ENCODE measurements at places on chromosomes 12 and 14.

DNA sequence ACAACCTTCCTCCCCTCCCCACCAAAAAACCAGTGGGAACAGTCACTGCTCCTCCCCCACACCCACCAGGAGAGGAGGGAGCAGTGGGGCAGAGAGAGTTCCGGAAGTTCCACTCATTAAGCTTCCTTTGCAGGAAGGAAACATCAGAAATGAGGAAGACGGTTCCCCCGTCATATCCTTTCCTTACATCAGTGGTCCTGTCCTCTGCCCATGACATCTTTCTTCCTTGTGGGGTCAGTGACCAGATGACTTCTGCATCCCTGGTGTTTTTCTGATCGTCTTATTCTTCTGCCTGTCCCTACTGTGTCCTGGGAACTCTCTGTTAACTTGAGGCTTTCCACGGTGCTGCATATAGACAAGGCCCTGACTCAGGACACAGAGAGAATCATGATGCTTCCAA lies 40.8 kb upstream of the SPTLC2 start:
- no peak for DNase-seq

DNA sequence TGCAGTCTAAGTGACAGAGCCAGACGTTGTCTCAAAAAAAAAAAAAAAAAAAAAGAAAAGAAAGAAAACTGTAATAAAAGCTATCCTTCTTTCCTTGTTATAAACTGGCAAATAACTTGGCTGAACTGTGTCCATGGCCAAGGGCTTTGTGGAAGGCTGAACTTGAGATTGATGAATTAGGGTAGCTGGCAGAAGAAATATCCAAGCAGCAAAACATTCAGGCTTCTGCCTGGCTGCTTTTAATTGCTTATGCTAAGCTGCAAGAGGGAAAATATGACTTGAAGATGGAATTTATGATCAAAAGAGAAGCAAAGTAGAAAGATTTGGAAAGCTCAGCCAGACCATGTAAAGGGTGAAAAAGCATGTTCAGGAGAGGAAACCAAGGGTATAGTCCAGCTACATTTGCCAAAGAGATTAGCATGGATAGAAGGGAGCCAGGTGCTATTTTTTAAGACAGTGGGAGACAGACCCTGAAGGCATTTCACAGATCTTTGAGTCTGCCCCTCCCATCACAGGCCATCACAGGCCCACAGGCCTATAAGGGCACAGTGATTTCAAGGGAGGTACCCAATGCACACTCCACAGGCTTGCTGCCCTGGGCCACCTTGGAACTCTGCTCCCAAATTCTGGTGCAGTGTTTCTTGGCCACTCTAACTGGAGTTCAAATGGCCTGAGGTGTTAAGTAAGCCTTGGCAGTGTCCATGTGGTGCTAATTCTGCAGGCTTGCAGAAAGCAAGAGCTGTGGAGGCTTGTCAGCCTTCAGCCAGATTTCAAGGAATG lies 226.0 kb downstream of the AEBP2 start:
- no peak for DNase-seq

GRCh38 chr12:46915082-46915481 lies 89.3 kb upstream of the SLC38A4 start:
- no peak for DNase-seq

DNA sequence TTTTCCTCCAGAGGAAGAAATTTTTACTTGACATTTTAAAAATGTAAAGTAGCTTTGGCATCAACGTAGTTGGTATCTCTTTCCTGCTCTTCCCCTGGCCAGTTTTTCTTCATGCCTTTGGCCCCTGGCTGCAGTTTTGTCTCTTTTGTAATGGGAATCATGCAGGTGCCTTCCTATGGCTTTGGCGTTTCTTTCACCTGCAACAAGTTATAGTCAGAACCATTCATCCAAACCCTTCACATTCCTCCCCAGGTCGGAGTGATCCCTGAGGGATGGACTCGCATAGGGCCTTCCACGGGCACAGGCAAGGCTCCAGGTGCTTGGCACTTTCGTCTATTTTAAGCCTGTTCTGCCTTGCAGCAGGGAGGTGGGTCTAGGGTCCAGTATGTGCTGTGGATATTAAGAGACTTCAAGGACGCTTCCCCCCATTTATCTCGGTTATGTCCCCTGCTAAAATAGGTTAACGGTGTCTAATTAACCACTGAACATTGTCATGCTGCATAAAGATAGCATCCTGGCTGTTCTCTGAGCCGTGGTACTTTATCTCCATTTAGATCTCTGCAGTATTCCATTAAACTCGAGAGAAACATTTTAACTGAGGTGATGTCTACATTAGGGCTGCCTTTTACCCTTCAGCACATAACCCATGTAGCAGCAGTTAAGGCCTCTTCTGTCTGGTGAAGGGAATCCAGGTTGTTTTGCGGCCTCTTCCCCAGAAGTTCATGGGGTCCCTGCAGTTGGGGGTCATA lies 66.3 kb downstream of the IFT43 start:
- no peak for DNase-seq

DNA sequence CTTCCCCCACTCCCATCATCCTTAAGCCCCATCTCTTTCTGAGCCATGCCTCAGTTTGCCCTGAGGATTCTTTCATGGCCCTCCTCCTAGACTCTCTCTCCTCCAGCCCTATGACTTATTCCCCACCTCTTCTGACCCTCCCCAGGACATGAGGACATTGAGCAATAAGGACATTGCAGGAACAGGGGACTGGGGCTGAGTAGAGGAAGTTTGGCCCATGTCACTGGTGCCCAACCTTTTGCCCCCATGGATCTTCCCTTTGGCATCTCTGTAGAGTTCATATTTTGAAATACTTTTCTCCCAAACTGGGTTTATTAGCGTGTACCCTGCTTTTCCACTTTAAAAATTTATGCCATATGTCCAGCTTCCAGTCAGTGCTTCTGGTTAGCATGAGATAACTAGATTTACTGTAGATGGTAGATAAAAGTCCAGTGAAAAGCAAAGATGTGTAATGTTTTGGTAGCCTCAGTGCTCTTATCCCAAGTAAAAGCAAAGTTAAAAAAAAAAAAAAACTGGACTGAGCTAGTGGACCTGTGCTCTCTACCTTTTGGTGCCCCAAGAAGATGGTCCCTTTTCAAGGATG lies 6.1 kb upstream of the LRP1-AS start:
- DNase-seq, result no peak

GRCh38 chr14:103185051-103186029 lies 62.1 kb downstream of the TNFAIP2 start:
- no peak for DNase-seq

- no peak for DNase-seq
Observed at GRCh38 chr12:32158525-32158924, 51.9 kb downstream of the BICD1 start.

- DNase-seq, result no peak
Observed at GRCh38 chr12:124520907-124521306, 46.5 kb downstream of the NCOR2 start.

DNA sequence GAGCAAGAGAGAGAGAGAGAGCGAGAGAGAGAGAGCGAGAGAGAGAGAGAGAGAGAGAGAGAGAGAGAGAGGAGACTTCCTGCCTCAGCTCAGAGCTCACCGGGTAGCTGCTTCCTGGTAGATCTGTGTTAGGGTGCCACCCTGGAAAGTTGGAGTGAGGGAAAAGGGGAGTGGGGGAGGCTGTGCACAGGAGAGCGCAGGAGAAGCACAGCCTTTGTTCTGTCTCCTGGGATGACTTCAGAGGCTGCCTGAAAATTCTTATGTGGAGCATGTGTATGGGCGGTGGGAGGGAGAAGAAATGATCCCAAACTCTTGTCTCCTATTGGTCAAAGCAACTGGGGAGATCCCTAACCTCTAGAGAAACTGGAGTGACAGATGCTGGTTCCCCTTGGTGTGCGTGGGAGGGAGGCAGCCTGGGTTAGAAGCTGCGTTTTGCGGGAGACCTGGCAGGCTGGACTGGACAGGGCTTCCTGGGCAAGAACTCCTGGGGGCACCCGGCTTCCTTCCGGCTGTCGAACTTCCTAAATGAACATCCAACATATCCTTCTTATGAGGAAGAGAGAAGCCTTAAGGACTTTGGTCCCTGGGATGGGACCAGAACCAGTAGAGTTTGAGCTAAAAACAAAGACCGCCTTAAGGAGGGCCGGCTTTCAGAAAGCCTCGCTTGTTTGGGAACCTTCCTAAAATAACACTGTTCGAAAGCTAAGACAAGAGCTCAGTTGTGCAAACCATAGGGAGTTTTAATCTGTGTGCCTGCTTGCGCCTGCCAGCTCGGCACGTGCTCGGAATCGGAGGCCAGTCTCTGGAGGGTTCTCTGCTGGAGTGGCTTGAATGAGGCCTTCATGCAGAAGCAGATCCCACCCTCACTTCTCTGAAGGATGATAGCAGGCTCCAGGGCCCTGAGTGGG lies 30.4 kb upstream of the BEGAIN start:
- DNase-seq, result no peak

DNA sequence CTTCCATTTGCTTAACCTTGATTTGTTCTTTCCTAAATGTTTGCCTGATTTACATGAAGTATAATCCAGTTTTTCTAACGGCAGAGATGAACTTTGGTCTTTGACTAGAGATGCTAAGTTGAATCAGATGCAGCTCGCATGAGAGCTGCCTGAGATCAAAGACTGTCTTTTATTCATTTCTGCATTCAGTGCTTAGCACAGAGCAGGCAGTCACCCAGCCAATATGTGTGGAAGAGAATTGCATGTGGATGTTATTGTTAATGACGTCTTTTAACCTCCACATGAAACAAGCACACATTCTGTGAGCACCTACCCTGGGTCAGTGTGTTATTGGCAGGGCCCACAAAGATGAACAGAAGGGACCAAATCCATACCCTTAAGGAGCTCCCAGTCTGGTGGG lies 99.2 kb downstream of the SLC5A8 start:
- no peak for DNase-seq

- DNase-seq, result no peak
Observed at GRCh38 chr14:72387726-72388125, 455.5 kb downstream of the RGS6 start.

GRCh38 chr14:40413136-40413535 lies 980.9 kb upstream of the FBXO33 start:
- DNase-seq, result no peak

GRCh38 chr12:101501410-101501995 lies 26.4 kb downstream of the SPIC start:
- no peak for DNase-seq

DNA sequence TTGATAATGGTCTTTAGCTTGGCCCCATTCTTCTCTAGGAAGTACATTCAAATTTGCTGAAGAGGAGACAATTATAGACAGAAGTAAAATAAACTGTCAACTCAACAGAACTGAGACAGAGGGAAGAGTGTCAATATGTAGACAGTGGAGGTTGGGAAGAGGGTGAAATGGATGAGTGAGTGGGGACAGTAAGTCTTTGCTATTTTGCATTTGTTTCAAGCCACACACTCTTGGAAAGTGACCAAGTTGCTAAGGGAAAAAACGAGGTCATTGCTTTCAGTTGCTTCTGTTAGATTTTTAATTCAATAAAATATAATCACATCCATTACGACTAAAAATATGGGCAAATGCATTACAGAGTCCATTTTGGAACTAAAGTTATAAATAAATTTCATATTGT lies 47.8 kb downstream of the BTBD7 start:
- no peak for DNase-seq

GRCh38 chr12:68868043-68868790 lies 60.2 kb downstream of the MDM2 start:
- DNase-seq, result no peak

GRCh38 chr14:103739466-103739792 lies 23.8 kb downstream of the ZFYVE21 start:
- no peak for DNase-seq

DNA sequence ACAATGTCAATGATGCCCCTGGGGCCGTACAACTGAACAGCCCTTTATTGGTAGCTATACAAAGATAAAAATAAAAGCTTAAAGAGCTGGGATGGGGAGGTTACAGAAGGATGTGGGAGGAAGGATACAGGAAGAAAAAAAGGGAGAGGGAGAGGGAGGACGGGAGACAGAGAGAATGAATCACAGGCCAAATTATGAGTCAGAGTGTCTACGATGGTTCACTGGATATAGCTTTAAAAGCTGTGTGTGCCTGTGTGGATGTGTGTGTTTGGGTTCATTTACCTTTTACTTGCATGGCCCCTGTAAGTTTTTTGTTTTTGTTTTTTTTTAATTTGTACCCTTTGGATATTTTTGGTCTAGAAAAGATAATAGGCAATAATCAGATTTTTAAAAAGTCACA lies 111.9 kb downstream of the CCDC60 start:
- DNase-seq, result no peak
